Stimulated activated CD4-positive, alpha-beta T cell treated with anti-CD3 and anti-CD28 coated beads, Interleukin-4, amount 100 ng/mL, for 24 hours (primary cell): ENCODE measurements at places on chromosomes 3 and 15.

GRCh38 chr3:43764056-43764455 lies 73.3 kb downstream of the ABHD5 start:
- no peak for DNase-seq

- no peak for DNase-seq
Measured at GRCh38 chr3:127768346-127769008, 53.8 kb downstream of the MGLL start.

DNA sequence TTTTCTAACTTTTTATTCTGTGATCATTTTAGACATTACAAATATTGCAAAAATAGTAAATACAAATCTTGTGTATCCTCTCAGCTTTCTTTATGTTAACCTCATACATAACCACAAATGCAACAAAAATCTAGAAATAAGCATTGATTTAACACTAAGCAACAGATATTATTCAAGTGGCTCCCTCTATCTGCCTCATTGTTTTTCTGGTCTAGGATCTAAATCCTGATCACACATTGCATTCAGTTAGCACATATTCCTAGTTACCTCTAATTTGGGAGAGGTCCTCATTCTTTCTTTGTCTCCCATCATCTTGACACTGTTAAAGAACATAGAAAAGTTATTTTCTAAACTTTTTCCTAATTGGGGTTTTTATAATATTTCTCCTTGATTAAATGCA lies 1126.0 kb downstream of the ROBO2 start:
- no peak for DNase-seq

- no peak for DNase-seq
Measured at GRCh38 chr15:63195569-63196015, 6.2 kb downstream of the RAB8B start.

GRCh38 chr15:64251658-64252057 lies 88.8 kb upstream of the PPIB start:
- no peak for DNase-seq

GRCh38 chr3:48739955-48740823 lies 23.2 kb upstream of the IP6K2 start:
- peak; percentile 49 for DNase-seq
